ENCODE measurements at places on chromosomes 3 and 15.

DNA sequence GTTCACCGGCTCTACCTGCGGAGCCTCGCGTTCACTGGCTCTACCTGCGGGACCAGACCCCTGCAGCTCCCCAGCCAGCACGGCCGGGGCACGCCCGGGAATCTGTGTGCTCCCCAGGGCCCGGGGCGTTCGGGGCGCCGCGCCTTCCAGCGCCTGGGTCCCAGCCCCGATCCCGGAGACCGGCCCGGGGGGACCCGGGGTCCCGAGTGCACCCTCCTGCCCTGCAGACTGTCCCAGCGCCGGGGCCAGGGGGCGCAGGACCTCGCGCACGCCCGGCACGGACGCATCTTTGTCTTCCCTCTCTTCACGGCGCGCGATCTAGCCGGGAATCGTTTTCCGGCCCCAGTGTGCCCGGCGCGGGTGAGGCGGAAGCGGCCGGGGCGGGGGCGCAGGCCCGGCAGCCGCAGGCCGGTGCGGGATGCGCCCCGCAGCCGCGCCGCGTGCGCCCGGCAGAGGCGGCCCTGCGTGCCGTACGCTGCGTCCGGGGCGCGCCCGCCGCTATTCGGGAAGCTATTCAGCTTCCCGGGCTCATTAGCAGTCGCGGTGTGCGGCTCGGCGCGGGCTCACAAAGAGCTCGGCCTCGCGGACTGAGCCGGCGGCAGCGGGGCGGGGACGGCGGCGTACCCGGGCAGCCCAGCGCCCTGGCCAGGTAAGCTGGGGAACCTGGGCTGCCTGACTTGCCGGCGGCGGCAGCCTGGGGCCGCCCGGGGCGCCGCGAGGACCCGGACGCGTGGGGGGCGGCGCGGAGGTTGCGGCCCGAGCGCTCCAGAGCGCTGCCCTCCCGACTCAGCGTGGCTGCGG, at the start of gene APBA2:
TSS of gene APBA2 (plus strand) at position 345 of the 801 bp plus-strand sequence. CDS start 167,911 bp downstream, outside the sequence.
- no peak for DNase-seq

DNA sequence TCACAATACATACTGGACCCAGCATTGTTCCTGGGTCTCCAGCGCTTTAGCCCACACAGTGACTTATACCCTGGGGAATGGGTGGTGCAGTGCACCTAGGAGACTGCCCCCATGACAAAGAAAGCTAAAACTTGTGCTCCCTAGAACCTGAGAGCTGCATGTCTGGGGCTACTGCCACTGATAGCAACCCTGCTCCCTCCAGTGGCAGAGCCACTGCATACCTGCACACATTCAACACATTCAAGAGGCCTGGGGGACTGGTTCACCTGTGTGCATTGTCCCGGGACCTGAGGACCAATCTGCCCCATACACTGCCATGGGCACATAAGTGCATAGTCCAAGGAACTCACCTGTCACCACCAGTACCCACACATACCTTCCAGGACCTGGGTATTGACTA, 302.7 kb upstream of the MANF start:
- no peak for DNase-seq

DNA sequence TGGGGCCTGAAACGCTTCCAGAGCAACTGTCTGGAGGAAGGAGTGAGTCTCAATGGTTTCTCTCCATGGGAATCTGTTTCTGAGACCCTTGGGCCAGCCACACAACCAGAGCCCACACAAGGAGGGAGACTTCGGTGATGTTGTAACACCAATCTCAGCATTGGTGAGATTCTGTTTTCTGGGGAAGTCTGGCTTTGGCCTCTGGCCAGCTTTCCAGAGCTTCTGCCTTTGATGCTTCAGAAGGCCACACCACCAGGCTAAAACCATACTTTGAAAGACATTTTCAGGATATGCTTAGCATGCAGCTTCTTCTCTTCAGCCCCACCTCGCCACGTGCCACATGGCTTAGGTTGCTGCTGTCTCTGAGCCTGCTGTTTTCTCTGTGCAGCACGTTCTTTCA, 3.6 kb upstream of the EEFSEC start:
- DNase-seq: no peak

DNA sequence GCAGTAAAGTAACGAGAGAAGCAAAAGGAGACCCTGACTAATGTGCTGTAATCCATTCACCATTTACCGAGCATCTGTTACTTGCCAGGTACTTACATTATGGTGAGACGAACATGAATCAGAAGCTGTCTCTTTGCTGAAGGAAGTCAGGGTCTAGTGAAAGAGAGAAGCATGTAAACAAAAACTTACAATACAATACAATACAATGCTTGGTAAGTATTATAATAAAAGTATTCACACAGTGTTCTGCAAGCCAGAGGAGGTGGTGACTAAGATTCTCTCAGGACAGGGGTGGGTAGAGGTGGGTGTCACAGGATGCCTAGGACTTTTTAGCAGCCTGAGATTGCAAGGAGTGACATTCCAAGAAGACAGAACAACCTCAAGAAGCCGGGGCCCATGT, 50.2 kb upstream of the MGA start:
- DNase-seq: no peak

DNA sequence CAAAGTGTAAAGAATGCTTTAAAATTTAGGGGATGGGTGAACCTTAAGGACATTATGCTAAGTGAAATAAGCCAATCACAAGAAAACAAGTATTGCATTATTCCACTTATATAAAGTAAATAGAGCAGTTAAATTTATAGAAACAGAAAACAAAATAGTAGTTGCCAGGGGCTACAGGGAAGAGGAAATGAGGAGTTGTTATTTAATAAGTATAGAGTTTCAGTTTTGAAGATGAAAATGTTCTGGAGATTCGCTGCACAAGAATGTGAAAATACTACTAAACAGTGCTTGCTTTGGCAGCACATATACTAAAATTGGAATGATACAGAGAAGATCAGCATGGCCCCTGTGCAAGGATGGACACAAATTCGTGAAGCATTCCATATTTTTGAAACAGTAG, 32.0 kb downstream of the DNAH12 start:
- no peak for DNase-seq

GRCh38 chr3:127715532-127715931, 42.8 kb downstream of the ABTB1 start:
- no peak for DNase-seq

GRCh38 chr3:17357035-17357710, 385.3 kb downstream of the TBC1D5 start:
- no peak for DNase-seq

GRCh38 chr15:40054855-40055575, 16.0 kb upstream of the SRP14 start:
- no peak for DNase-seq

- no peak for DNase-seq
Measured at GRCh38 chr3:194984066-194984465, 286.9 kb downstream of the XXYLT1 start.

GRCh38 chr15:45199136-45199810, 11.5 kb upstream of the SHF start:
- no peak for DNase-seq

DNA sequence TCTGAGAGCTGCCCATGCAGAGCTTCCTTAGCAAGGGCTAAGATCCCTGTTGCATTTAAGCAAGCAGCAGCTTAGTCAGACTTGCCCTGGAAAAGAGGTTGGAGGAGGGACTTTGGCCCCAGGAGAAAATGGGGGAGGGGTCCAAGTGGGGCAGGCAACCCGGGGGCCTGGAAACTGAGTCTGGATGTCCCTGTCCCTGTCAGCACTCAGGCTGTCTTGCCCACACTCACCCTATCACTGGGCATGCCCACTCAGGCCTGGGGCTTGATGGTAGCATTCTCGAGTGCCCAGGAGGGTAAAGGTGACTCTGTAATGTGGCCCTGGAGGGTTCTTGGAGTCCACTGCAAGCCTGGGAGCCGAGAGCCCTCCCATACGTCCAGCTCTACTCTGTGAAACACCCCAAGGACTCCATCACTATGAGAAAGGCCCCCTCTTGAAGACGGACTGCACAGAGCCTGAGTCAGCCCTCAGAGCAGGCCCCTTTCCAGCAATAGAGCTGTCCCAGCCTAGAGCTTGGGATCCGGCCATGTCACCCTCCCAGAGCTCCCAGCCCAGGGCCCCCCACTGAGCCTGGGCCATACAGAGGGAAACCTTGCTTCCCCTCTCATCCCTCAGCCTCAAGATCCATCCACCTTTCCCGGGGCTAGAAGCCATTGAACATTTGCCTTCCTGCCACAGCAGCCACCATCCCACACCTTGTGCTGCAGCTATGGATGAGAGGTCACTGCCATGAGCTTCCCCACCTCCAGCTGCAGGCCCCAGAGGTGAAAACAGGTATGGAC, 13.4 kb downstream of the MYL3 start:
- DNase-seq: no peak

GRCh38 chr3:188085584-188086560, 68.1 kb upstream of the LPP start:
- DNase-seq: no peak

DNA sequence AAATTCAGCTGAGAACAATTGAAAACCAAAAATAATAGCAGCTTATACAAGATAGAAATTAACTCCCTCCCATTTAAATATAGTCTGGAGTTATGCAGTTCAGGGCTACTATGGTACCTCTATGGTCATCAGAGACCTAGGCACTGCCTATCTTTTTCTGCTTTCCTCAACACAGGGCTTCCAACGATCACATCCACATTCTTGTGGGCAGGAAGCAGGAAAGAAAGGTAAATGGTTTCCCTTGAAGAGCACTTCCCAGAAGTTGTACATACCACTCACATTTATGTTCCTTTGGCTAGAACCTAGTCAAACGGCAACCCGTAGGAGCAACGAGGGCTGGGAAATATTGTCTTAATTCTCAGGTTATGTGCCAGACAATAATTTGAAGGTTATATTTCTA, 197.7 kb upstream of the PRICKLE2 start:
- DNase-seq: no peak

DNA sequence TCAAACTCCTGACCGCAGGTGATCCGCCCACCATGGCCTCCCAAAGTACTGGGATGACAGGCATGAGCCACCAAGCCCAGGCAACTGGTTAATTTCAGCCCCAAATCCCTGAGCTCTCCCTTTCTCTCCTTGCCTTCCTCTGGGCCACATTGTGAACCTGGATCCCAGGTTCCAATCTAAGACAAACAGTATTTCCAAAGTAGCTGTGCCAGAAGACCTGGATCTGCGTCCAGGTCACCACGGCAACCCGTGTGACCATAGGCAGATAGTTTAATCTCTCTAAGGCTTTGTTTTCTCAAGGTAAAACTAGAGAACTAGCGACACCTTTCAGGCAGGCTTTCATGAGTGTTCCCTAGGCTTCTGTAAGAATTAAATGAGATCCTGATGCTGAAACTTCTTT, 5.9 kb upstream of the RBPMS2 start:
- DNase-seq: no peak

GRCh38 chr15:26128611-26129140, 265.5 kb upstream of the ATP10A start:
- no peak for DNase-seq

GRCh38 chr3:69370901-69371301, 15.0 kb downstream of the FRMD4B start:
- DNase-seq: no peak

GRCh38 chr15:45869034-45869668, 234.3 kb downstream of the SQOR start:
- DNase-seq: no peak

GRCh38 chr3:187673012-187673411, 2.8 kb upstream of the SST start:
- no peak for DNase-seq

- DNase-seq: no peak
Measured at GRCh38 chr3:184503647-184504046, 57.9 kb upstream of the EPHB3 start.

GRCh38 chr3:120350401-120350941, 1.3 kb upstream of the LRRC58 start:
- DNase-seq: no peak

DNA sequence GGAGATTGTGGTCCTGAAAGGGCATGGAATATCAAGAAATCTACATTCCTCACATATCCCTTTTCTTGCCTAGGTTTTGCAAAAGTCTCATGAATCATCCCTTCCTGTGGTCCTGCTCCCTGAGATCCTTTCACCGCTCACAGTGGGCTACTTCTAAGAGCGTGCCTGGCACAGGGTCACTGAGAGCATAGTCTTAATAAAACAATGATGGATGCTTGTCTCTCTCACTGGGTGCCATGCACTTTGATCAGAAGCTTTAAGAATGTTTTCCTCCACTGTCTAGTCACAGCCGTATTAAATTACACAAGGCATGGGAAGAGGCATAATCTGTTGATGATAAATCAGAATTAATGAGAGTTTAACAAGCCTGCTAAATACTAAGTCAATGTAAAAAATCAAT, 269.7 kb upstream of the ATP10A start:
- no peak for DNase-seq

- no peak for DNase-seq
Measured at GRCh38 chr3:23162934-23163333, 40.2 kb upstream of the UBE2E2 start.

DNA sequence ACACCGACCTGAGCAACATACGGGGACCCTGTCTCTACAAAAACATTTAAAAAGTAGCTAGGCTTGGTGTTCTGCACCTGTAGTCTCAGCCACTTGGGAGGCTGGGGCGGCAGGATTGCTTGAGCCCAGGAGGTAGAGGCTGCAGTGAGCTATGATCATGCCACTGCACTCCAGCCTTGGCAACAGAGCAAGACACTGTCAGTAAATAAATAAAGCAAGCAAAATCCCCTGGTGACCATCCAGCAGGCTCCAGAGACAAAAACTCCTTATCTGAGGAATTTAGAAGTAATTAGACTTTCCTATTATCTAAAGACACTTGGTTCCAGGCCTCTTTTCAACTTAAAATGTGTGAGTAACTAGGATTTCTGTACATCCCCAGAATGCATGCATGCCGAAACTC, 29.5 kb upstream of the ZNF774 start:
- DNase-seq: peak; percentile 13

GRCh38 chr3:59749291-59749690, 699.5 kb upstream of the CFAP20DC start:
- DNase-seq: no peak

DNA sequence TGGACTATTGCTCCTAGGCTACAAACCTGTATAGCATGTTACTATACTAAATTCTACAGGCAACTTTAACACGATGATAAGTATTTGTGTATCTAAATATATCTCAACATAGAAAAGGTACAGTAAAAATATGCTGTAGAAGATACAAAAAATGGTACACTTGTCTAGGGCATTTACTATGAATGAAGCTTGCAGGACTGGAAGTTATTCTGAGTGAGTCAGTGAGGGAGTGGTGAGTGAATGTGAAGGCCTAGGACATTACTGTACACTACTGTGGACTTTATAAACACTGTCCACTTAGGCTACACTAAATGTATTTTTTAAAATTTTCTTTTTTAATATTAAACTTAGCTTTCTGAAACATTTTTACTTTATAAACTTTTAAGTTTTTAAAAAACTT, 140.5 kb upstream of the SGO1 start:
- no peak for DNase-seq

DNA sequence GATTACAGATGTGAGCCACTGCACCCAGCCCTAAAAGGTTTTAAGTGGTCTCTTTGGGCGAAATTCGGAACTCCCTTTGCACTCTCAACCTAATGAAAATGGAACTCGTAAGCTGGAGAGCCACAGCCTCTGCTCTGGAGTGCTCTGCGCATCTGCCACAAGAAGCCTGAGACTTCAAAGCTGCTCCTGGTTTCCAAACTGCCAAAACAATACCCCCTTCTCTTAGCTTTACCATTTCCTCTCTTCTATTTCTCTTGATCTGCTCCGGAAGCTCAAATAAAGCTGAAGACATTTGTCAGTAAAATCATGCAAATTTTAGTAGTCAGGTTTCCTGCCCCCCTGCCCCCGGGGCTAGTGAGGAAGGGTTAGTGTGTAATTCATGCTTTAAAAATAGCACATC, 312.7 kb downstream of the MFSD1 start:
- no peak for DNase-seq

GRCh38 chr3:156150434-156151066, 30.2 kb downstream of the KCNAB1 start:
- no peak for DNase-seq

All from RWPE2 (cell line).